Vagina (tissue), 2 donors: ENCODE measurements at places on chromosomes 16 and 17.

GRCh38 chr16:1940273-1941161, 2.5 kb downstream of the MSRB1 start:
- DNase-seq: no peak

DNA sequence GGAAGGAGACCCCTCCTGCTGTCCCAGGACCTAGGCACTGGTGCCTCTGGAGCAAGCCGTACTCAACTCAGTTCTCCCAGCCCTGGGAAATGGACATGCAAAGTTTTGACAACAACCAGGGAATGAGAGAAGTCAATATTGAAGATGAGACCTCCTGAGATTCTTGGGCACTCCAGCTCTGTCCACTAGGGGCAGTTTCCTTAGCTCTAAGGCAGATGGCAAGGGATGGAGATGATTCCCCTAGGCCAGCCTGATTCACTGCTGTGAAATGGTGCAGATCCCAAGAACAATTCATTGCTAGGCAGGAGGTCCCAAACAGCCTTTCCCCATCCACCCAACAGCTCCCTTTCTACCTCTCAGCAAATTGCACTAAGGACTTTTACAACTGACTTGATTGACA, 20.5 kb upstream of the SDR42E2 start:
- DNase-seq: no peak

DNA sequence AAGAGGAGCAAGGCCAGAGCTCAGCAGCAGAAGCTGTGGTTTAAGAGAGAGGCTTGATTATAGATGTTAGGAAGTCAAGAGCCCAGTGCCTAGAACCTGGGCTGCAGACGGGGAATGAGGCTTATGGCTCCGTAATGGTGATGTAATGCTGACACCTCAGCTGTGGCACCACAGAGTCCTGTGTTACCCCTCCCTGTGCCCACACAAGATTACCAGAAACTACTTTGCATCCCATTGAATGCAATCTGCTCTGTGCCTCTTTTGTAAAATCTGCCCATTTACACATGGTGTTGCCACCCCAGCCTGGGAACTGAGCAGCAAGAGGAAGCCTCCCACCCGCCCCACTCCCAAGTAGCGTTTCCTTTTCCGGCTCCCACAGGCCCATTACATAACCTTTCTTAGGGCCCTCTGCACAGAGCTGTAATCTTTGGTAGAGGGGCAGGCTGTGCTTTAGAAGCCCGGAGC, 57.0 kb downstream of the PITPNC1 start:
- no peak for DNase-seq

DNA sequence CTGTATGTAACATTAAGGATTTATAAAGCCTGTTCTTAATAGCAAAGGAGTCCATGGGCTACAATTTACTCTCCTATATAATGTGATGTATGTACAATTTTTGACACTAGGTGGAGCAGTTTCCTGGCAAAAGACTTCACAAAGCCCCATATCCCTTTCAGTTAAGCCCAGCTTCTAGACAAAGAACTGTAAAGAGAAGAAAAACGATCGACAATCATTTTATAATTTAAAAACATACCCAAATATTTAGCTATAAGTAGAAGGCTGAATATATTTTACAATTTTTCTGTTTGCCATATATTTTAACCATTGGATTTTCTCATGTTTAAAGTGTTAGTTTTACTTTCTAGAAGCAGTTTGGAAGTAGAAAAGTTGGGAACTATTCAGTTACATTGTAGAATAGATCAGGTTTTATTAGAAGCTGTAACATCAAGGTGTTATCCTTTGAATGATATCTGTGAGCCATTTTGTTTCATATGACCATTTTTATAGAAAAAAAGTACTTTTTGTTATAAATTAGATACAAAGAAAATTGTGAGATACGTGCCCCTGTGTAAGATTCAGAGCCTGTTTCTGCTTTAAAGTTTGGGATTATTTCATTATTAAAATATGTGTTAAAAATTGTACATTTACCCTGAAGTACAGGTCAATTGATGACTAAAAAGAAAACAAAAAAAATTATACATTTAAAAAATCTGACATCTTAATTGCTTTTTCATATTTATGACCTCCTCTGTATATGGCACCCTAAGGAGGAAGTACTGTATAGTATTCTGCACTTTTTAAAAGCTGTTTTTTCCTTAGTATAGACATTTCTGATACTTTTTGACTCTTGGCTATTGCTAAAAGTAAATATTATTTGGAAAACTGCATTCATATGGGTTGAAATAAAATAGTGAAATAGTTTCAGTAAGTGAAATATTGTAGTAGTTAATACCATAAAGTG, 46.3 kb downstream of the VMP1 start:
- DNase-seq: no peak

GRCh38 chr16:68539711-68540239, 684 bp downstream of the ZFP90 start:
- no peak for DNase-seq

DNA sequence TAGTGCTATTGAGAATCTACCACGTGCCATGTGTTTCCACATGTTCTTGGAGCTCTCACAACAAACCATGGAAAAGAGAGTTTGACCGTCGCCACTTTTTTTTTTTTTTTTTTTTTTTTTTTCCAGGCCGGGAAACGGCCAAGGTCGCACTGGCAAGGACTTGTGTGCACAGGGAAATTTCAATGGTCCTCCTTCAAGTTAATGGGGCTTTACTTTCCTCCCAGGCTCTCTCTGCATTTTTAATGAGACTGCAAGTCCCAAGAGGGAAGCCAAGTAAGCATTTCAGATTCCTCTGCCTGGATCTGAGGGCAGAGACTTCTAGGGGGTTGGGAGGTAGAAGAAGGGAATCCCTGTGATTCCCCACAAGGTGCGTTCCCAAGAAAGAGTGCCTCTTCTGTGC, 94.7 kb upstream of the MPHOSPH6 start:
- no peak for DNase-seq

GRCh38 chr16:89095491-89095951, 1.9 kb downstream of the ACSF3 start:
- no peak for DNase-seq

DNA sequence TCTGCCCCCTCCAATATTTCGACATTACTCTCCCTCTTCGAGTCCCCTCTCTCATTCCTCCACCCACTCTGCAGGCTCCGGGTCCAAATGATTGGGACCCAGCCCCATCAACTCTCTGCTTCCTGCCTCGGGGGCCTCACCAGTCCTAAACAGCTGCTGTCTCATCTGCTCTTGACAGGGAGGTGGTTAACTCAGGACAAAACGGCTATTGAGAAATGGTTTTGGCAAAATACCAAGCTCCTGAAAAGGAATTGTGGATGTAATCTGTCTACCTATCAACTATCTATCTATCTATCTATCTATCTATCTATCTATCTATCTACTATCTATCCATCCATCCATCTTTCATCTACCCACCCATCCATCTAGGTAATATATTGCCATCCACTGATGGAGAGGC, 2.2 kb downstream of the CD300H start:
- no peak for DNase-seq

DNA sequence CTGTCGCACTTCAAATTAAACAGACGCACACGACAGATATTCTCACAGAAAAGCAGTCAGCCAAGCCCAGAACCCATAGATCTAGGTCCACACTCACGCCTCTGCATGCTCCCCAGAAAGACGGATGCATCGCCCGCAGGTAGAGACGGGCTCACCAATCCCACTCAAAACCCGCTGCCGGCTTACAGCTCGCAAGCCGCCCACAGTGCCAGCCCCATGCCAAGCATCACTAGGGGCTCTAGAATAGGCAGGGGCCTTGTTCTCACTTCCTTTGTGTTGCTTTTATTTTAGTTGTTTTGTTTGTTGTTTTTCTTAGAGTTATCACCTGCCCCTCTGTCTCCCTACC, 336 bp upstream of the BMERB1 start:
- DNase-seq: no peak

DNA sequence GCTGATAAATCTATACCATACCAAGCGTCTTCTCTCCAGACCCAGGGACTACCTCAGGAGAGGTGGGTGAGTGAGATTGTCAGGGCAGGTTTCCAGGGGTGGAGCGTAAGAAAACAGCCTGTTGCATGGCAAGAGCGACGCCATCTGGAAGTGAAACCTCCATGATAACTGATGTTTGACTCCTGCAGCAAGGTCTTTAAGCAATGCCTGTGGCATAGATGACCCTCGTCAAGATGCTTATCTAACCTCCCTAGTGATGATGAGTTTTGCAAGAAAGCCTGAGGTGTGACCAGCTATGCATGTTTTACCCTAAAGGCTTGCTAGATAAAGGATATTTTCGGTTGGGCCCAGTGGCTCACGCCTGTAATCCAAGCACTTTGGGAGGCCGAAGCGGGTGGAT, 71.6 kb downstream of the GSG1L start:
- no peak for DNase-seq

- DNase-seq: no peak
Observed at GRCh38 chr17:81947189-81947588, at the start of gene MYADML2. Gene MYADML2 (minus strand): TSS chr17:81947233. CDS start chr17:81941741, 5,492 bp downstream.
